ENCODE measurements at places on chromosomes 6 and 20.
A peak's percentile ranks its signal among the peaks of the same experiment; 100 is the strongest.

DNA sequence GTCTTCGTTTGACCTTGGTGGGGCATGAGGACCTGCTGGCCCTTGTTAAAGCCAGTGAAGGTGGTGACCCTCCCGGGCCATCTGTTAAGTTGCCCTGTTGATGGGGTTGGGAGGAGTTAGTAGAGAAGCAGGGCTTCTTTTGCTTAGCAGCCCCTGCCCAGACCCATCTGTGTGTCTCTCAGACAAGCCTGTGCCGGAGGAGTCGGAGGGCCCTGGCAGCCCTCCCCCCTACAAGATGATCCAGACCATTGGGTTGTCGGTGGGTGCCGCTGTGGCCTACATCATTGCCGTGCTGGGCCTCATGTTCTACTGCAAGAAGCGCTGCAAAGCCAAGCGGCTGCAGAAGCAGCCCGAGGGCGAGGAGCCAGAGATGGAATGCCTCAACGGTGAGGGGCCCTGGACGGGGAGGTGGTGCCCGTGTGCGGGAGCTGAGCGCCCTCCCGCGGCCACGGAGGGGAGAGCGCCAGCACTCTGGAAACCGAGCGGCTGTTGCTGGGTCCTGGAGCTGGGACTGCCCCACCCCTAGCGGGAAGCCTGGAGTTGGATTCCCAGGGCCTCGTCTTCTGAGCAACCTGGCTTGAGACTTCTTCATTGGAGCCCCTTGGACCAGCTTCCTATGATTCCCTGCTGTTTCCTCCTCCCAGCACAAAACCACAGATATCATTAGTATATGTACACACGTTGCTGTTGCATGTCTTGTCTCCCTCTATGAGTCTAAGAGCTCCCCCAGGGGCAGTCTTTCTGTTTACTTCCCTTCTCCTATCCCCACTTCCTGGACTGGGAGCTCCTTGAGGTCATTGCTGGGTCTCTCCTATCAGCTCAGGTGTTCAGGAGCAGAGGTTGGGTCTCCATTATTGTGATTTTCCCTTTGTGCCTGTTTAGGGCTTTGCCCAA, 27.6 kb upstream of the SRF start:
- DNase-seq = peak; percentile 87

- DNase-seq = no peak
These were observed 47.5 kb downstream of the RALGAPA2 start for GRCh38 chr20:20664795-20665589.

- DNase-seq = no peak
These were observed 73.6 kb downstream of the ZMYND8 start for GRCh38 chr20:47282864-47283263.

GRCh38 chr6:51913265-51913664, 174.1 kb downstream of the PKHD1 start:
- no peak for DNase-seq

DNA sequence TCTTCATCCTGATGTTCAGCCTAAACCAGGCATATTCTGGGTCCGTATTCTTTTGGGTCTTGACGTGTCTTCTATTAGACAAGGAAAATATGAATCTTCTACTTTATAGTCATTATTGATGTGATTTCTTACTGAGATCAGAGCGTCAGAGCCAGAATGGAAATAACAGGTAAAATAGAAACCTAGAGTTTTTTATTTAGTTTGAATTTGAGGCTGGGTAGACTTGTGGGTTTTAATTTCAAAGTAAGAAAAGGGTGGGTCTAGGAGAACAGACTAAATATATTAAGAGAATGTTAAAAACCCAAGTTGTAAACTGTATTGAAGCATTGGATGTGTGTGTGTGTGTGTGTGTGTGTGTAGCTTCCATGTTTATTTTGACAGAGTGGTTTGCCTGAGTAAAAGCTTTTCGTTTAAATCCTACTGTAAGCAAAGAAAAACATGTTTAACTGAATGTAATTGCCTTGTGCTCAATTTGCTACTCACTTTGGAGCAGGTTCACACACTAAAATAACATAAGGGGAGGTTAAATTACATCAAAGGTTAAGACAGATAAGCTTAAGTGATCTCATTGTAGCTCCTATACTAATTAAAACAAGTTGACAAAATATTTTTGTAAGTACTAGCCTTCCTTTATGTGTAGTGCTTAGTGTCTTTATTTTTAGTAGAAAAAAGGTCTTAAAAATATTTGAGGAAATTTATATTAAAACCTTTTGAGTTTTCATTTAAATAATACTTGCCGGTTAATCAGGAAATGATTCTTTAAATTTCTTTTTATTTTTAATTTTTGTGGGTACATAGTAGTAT, 17.4 kb downstream of the HECA start:
- DNase-seq = no peak

DNA sequence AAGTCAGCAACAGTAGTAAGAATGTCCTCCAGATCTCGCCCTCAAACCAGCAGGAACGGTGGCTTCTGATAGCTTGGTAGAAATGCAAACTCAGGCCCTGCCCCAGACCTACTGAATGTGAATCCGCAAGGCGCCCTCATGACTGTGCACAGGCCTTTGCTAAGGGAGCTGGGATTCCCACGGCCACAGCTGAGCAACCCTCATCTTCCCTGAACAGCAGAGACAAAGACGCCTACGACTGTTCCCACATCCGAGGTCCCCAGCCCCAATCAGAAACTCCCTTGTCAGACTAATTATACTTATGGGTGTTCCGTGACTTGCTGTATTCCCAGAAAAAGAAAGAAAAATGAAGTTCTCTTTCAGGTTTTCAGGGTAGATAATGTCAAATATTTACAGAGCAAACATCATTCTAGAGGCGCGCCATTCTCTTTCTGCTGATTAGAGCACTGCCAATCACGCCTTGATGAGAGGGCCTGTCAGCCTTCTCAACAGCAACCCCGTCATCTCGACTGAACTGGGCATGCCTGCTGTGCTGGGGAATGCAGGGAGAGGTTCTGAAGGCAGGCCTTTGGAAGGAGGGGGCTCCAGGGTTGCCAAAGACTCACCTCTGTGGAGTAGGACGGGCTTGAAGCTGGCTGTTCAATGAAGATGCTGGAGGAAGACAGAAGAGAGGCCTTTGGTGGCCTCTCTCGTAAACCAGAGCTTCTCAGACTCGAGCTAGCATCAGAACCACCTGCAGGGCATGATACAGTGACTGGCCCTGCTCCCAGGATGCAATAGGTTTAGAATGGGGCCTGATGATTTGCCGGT, 79.9 kb downstream of the ZNF217 start:
- DNase-seq = no peak

GRCh38 chr6:45965792-45966191, 49.9 kb downstream of the CLIC5 start:
- no peak for DNase-seq

DNA sequence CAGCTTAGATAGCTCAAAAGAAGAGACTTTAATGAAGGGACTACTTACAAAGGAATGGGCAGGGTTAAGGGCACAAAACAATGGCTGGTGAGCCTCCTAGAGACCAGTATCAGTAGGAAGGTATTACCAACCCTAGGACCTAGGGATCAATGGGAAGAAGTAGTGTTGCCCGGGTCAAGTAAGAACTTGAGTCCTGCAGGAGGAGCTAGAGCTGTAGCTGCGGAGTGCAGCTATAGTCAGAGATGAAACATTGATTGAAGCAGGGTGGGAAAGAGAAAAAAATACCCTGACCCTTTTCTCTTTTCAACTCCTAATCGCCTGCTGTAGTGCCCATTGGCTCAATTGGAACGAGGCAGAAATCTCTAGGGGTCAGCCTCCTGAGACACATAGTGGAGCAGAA, 144.0 kb downstream of the FLRT3 start:
- no peak for DNase-seq

DNA sequence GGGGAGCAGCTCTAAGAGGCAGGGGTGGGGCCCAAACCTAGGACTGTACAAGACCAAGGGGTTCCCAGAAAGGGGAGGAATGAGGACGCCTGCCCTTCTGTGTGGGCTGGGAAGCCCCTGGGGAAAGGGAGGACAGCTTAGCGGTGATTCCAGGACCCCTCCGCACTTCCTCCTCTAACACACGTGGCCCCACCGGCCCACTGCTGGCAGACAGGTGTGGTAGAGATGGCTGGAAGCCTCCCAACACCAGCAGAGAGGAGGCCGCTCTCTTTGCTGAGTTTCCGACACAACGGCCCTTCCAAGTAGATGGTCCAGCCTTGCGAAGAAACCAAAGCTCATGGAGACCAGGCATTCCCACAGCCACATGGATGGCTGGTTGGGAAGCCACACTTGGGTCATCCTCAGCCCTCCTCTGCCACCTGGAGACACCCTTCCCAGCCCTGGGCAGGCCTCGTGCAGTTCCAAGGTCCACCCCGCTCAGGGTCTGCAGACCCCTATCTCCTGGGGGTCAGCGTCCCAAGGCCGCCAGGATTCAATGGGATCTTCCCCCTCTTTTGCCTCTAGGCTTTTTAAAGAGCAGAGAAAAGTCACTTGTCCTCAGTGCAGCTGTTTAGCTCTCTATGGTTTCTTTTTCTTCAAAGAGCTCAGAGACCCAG, 43.9 kb downstream of the RRBP1 start:
- DNase-seq = no peak

GRCh38 chr20:15362849-15363248, 1025.4 kb upstream of the FLRT3 start:
- DNase-seq = no peak

- DNase-seq = peak; percentile 77
These were observed 50.0 kb downstream of the SYNJ2 start for GRCh38 chr6:158031381-158032353.

DNA sequence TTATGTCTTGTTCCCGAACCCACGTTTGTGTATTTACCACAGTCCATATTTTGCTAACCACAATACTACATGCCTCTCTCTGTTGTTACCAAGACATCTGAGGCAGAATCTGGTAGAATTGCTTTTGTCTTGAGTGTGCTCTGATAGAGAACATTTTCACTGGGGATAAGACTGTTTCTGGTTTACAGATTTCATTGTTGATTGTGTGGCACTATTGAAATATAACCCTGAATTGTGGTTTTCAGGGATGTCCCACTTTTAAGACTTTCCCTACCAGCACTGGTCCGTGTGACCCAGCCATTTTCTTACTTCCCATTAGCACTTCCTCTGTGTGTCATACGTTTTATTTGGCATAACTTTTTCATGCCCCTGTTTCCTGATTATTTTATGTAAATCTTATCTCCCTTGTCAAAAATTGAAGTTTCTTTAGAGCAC, 12.2 kb downstream of the NCOA7 start:
- DNase-seq = no peak

DNA sequence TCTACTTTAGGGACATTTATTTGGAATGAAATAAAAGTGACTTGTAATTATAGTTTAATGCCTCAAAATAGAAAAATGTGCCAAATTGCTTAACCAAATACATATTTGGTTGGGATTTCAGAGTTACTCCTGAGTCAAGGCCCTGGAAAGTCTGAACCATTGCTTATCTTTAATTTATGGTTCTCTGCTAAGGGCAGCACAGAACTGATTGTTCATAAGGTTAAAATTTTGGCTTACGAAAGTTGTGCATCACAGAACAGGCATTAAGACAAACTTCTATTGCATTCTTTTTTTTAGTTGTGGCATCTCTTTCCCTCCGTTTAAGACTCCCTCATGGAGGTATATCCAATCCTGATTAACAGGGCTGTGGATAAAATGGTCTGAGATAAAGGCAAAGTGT, 92.2 kb upstream of the TENT5A start:
- DNase-seq = no peak

DNA sequence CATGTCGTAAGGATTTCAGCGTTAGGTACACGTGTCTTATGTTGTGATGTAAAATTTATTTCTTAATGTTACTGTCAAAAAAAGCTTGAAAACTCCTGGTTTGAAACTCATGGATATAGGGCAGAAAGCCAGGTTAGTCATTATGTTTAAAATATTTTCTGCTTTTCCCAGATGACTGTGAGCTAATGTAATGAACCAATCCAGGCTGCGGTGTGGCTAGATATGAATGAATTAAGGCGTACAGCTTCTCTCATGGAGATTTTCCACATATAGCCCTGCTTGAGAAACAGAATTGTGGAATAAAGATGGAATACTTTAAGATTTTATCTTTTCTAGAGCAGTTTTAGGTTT, 80.3 kb upstream of the STMND1 start:
- no peak for DNase-seq

GRCh38 chr6:119390247-119390793, 40.8 kb upstream of the MAN1A1 start:
- no peak for DNase-seq

- DNase-seq = no peak
These were observed 48.6 kb downstream of the FOXO3 start for GRCh38 chr6:108609276-108609769.

DNA sequence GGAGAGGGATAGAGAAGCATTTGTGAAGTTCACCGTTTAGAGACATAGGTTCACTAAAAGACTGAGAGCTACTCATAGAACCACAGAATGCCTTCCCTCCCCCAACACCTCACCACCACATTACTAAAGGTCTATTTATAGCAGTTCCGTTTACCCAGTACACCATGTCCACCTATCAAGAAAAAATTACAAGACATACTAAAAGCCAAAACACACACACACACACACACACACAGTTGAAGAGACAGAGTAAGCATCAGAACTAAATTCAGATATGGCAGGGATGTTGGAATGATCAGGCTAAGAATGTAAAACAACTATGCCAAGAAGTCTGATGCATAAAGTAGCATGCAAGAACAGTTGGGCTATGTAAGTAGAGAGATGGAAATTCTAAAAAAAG, 52.3 kb downstream of the SLC22A3 start:
- no peak for DNase-seq

GRCh38 chr6:167079853-167080297, 43.0 kb upstream of the CCR6 start:
- DNase-seq = no peak

GRCh38 chr6:79888587-79888986, 58.8 kb downstream of the ELOVL4 start:
- no peak for DNase-seq

DNA sequence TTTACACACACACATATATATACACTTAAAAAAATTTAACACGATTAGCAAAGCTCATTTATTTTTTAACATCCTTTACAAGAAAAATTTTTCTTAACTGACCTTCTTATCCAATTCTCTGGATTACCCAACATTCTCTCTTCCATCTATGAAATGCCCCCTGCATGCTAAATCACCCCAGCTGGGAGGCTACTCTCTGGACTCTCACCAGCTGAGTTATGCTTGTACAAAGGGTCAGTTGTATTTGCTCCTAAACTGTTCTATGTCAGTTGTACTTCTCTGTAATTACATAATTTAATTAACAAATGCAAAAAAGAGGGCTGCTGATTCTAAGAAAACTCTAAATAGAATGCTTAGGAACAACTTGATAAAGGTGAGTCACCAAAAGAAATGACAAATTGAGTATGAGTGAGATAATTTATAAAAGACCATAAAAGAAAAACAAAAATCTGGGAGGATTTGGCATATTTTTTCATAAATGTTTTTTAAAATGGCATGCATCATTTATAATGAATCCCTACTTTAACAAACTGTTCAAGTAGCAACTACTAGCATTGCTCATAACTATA, 120.5 kb downstream of the KIF13A start:
- DNase-seq = no peak

GRCh38 chr6:49506569-49507111, 6.9 kb downstream of the GLYATL3 start:
- DNase-seq = no peak

All from left ventricle myocardium inferior (tissue), 1 donor.